ENCODE measurements at places on chromosomes 12 and 14.

- no peak for DNase-seq
These were observed 17.4 kb downstream of the FAM181A start for GRCh38 chr14:93944348-93945069.

- DNase-seq = peak; percentile 52
These were observed 521 bp downstream of the MAP4K5 start for GRCh38 chr14:50531595-50532501.

DNA sequence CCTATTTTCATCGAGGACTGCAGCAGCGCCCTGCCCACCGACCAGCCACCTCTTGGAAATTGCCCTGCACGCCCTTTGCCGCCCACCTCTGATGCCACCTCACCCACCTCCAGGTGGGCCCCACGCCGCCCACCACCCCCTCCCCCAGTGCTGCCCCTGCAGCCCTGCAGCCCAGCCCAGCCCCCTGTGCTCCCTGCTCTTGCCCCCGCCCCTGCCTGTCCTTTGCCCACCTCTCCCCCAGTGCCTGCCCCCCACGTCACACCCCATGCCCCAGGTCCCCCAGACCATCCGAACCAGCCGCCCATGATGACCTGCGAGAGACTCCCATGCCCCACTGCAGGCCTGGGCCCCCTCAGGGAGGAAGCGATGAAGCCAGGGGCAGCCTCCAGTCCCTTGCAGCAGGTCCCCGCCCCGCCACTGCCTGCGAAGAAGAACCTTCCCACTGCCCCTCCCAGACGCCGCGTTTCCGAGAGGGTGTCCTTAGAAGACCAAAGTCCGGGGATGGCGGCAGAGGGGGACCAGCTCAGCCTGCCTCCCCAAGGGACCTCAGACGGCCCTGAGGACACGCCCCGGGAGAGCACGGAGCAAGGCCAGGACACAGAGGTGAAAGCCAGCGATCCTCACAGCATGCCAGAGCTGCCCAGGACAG, 96.5 kb downstream of the LGMN start:
- DNase-seq = peak; percentile 71

- DNase-seq = no peak
These were observed 58.0 kb downstream of the PAPLN start for GRCh38 chr14:73295198-73295796.

DNA sequence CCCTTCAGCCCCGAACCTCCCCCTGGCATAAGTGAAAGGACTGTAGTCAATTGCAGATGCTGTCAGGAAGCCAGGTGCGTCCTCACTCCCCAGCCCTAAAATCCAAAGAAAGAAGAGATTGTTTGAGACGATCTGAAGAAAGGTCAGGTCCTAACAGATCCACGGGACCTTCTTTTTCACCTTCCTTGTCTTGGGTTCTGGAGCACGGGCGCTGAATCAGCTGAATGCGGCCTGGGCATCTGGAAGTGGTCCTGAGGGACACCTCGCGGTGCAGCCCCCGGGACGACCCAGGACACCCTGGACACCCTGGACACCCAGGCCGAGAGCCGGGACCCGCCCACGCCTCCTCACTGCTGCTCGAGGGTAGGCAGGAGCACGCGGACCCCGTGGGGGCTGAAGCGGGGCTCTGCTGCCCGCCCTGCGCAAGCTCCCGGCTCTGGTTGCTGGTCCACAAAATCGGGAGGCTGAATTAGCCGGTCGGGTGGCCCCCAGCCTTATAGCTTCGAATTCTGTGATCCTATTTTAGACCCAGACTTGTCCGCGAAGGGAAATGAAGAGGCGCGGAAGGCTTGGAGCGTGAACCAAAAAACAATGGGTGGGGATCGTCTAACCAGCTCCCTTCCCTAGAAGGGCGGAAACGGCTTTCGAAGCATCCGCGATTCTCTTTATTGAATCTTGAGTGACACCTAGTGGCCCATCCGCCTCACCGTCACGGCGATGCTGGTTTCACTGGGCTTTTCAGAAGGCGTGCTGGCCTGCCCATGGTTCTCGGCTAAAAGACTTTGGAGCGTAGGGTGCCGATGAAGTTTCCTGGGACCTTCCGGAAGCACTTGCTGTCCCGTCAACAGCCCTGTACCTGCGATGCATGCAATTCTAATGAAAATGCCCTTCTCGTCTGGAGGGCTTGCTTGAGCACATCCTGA, 46.4 kb upstream of the PLXNC1 start:
- DNase-seq = peak; percentile 92

DNA sequence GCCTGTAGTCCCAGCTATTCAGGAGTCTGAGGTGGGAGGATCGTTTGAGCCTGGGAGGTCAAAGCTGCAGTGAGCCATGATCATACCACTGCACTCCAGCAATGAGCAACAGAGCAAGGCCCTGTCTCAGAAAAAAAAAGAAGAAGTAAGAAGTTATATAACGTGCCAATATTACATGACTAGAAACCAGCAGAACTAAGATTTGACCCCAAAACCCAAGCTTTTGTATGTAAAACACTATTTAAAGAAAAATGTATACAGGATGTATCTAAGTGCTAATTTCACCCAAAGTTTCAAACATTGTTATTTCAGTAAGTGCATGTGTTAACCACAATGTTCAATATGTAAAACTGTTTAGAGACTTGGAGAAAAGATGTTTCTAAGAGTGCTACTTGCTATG, 94.7 kb downstream of the SLC5A8 start:
- DNase-seq = no peak

- no peak for DNase-seq
These were observed 220.7 kb downstream of the TTC6 start for GRCh38 chr14:37816135-37816534.
